ENCODE measurements at places on chromosomes 12 and 14. TPM values are rescaled to one million over a fixed set of nuclear protein-coding genes. Genes with fewer than 3 reads are reported as not detected.

The CAPZA3 gene
- total RNA-seq = not detected

The NANOG gene
- total RNA-seq = not detected

The KCTD10 gene
- 80.9 TPM for total RNA-seq

The CIROP gene
- not detected for total RNA-seq

The PRKD1 gene
- 40.5 TPM for total RNA-seq

The TSPAN19 gene
- not detected for total RNA-seq

The P2RX2 gene
- not detected for total RNA-seq

The INHBC gene
- not detected for total RNA-seq

The MYF6 gene
- total RNA-seq = not detected

The VWF gene
- total RNA-seq = 0.92 TPM

All from smooth muscle cell of the pulmonary artery (primary cell).